ENCODE measurements at places on chromosomes 12 and 14.
A peak's percentile ranks its signal among the peaks of the same experiment; 100 is the strongest.

GRCh38 chr14:33938131-33938949 lies 12.5 kb downstream of the EGLN3 start:
- peak; percentile 29 for DNase-seq

DNA sequence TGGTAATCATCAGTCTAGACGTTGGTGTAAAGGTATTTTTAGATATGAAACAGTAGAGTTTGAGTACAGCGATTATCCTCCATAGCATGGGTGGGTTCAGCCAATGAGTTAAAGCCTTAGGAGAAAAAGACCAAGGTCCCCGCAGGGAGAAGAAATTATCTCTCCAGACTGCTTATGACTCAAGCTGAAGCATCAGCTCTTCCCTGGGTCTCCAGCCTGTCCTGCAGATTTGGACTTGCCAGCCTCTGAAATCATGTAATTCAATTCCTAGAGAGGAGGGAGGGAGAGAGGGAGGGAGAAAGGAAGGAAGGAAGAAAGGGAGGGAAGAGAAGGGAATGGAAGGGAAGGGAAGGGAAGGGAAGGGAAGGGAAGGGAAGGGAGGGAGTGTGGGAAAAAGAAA lies 12.0 kb upstream of the DTX1 start:
- DNase-seq, result no peak

GRCh38 chr14:52792097-52792415 lies 649 bp upstream of the GNPNAT1 start:
- DNase-seq, result no peak

DNA sequence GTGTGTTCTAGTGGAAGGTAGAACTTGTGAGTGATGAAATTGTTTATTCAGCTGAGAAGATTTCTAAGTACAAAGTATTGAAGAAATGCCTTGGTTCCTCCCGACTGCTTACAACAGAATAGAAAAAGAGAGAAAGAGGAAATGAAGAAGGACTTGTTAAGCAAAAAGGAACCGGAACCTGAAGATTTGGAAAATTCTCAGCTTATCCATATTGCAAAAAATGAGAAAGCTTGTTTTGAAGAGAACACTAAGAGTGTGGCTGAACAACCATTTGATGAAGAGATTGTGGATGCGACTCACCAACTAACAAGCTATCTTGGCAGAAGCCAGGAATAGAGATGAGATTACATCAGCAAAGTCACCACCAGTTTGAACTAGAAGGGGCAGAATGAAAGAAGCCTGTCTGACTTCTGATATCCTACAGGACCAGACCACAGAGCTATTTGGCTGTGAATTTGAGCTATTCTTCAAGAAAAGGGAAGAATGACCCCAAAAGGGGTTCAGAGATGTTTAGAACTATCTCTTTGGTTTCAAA lies 15.1 kb downstream of the NDUFA9 start:
- no peak for DNase-seq

- DNase-seq, result no peak
These were observed 57.5 kb upstream of the TMEM263 start for GRCh38 chr12:106897981-106898901.

- no peak for DNase-seq
These were observed 20.1 kb upstream of the TMED10 start for GRCh38 chr14:75196468-75196867.

DNA sequence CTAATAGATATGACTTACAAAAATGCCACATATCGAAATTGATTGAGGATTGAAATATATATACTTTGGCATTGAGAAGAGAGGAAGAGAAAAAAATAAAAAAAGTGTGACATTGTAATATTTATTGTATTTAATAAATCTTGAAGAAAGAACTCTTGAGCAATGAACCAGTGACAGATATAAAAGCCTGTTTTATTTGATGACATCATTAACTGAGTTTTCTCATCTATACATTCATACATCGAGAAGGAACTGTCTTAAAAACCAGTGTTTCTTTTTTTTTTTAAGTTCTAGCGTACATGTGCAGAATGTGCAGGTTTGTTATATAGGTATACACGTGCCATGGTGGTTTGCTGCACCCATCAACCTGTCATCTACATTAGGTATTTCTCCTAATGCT lies 368.2 kb downstream of the SNAPC1 start:
- no peak for DNase-seq

DNA sequence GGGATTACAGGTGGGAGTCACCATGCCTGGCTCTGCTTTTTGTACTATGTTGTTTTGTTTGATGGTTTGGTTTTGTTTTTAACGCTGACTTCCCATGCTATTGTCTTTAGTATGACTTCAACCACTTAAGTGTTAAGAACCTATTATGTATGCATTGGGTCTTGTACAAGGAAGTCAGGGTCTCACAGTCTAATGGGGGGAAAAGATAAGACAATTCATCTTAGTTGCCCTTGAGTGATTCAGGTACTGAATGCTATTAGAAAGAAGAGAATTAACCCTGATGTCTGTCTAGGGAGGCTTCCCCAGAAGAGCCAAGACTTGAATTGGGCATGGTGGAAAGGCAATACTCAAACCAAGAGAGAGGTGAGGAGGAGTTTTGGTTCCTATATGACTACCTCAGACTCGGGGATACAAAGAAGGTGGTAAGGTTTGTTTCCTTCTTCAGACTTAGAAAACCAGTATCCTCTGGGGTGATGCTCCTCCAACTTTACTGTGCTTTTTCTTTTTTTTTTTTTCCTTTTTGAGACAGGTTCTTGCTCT lies 64.6 kb downstream of the SUSD6 start:
- no peak for DNase-seq

DNA sequence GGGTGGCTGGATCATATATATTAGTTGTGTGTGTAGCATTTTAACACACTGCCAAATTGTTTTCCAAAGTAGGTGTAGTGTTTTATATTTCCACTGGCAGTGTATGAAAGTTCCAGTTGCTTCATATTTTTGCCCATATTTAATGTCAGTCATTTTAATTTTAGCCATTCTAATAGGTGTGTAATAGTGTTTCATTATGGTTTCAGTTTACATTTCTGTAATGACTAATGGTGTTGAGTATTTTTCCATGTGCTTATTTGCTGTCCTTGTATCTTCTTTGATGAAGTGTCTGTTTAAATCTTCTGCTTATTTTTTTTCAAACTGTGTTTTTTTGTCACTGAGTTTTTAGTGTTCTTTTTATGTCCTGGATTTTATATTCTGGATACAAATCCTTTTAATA lies 8.7 kb downstream of the TBC1D15 start:
- no peak for DNase-seq

Measured in anterior cingulate cortex (tissue), 58 donors.